ENCODE measurements at places on chromosomes 1 and 21. TPM values are rescaled to one million over a fixed set of nuclear protein-coding genes. Genes with fewer than 3 reads are reported as not detected.

The GCSAML gene
- total RNA-seq: 16.4 TPM

GRCh38 chr1:186905561-186905960 lies 76.8 kb downstream of the PLA2G4A start:
- no peak for DNase-seq

The SCP2 gene
- 26.1 TPM for total RNA-seq

GRCh38 chr1:42735477-42736105 lies 4.4 kb downstream of the CLDN19 start:
- no peak for DNase-seq

- no peak for DNase-seq
Observed at GRCh38 chr1:28159243-28159642, 17.2 kb downstream of the PTAFR start.

DNA sequence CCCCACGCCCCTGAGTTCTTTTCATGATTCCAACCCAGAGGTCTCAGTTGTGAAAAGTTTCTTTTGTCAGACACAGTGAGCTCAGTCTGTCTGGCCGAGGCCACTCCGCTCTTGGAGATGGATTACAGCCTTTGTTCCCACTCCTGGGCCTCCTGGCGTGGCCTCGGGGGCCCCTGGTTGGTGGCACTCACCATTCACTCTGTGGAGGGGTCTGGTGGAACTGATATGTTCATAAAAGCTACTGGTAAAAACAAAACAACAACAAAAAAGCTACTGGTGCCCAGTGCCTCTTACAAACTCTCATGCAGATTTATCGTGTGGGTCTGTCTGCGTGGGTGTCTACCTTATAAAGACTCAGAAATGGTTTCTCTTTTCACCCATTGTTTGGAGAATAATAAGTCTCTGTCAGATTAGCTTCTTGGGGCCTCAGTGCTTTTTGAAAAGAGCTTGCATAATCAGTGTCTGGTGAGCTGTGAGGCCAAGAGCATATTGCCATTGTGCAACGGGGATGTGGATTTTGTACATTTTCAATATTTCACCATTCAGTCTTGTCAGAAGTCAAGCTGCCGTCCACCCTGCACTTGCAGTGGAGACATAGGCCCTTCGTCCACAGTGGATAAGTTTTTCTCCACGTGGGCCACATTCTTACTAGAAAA lies 86.7 kb downstream of the GALNT2 start:
- DNase-seq: no peak

GRCh38 chr21:34815831-34816705 lies 147.3 kb downstream of the CLIC6 start:
- no peak for DNase-seq

The PTCH2 gene
- total RNA-seq: 0.27 TPM

DNA sequence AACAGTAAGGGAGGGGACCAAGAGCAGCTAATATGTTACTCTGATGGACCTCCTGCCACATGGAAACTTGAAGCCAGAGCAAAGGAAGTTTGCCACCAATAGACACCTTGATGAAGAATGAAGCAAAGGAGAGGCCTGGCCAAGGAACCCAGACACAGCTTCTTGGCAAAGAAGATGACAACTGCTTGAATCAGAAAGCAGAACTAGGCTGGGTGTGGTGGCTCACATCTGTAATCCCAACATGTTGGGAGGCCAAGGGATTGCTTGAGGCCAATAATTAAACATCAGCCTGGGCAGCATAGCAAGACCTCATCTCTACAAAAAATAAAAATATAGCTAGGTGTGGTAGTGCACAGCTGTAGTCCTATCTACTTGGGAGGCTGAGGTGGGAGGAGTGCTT lies 31.7 kb upstream of the CAPZB start:
- no peak for DNase-seq

Measured in hematopoietic multipotent progenitor cell (in vitro differentiated cells).